ENCODE measurements at places on chromosomes 6 and 20.
A peak's percentile ranks its signal among the peaks of the same experiment; 100 is the strongest.

GRCh38 chr6:157280157-157280556 is 43.2 kb downstream of the TMEM242 start:
- no peak for DNase-seq

DNA sequence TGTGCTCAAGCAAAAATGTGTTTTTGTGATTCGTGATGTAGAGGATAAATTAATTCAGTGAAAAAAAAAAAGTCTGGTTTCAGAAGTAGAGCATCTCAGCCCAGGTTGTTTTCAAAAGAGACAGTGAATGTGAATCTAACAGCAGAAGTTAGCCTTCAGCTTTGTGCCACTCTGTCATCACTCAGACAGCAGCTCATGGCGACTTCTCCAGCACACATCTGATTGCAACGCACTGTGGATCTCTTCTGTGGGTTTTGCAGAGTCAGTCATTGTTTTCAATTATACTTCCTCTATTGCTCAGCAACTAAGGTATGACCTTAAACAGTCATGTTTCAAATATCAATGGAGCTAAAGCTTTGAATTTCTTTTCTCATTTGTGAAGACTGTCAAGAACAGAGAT is 335.5 kb upstream of the POU3F2 start:
- no peak for DNase-seq

- DNase-seq: no peak
Observed at GRCh38 chr6:7254980-7255835, 57.8 kb downstream of the SSR1 start.

DNA sequence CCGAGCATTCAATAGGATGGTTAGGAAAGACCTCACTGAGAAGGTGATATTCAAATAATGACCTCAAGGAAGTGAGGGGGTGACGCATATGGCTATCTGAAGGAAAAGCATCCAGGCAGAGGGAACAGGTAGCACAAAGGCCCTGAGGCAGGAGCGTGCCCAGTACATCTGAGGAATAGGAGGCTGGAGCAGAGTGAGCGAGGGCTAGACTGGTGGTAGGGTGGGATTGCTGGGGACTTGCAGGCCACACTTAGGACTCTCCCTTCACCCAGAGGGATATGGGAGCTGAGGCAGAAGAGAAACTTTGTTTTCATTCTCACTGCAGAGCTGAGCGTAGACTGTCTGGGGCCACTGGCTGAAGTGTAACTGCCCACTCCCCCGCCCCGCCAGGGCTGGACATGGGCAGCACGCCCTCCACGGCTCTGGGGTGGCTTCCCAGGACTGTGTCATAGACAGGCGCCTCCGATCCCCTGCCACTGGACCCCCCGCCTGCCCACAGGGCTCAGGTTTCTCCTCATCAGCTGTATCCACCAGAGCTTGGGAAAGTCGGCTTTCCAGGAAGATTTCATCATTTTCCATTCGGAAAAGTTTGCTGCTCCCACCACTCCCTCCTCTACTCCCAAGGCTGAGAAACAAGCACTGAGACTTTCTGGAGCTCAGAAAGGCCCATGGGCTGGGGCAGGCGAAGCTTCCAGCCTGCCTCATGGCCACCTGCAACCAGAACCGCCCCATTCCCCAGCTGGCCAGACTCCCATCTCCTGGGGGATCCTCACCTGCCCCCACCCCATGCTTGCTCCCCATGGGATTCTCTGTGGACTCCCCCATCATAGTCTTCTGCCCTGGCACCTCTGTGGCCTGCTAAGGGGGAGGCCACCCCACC is 142.6 kb downstream of the MRPL14 start:
- no peak for DNase-seq

GRCh38 chr6:117482240-117483003 is at the start of gene DCBLD1:
Gene DCBLD1, plus strand, starts transcription at chr6:117482674. Its CDS starts 108 bp downstream, at chr6:117482782.
- DNase-seq: peak; percentile 30

DNA sequence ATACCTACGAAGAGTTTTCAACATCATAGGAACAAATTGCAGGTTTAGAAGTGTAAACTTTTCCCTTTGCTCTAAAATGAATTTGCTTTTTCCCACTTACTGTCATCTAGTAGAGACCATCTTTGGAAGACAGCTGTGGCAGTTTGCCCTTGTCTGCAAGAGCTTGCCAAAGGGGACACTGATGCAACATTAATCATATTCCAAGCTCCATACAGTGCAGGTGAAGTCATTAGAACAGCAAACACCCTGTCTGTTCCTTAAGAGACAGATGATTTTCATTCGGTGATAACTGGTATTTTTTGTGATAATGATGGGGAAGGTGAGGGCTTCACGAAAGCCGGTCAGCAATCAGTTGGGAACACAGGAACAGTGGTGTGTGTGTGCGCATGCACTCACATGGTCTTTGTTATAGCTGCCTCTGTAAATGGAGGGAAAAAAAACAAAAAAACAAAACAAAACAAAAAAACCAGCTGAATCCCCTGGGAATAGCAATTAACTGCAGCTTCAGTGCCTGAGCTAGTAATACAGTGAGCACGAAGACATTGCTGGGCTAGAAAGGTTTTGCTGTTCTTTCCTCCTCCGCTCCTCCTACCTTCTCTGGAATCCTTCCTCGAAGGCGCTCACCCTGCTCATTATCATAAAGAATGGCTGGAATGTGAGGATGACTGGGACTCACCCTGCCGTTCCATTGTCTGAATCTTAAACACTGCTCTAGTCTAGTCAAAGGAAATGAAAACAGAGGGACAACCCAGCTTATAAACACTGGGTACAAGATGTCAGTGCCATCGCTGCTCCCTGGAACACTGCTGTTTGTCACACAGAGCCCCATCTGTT is 35.2 kb upstream of the KIF13A start:
- DNase-seq: peak; percentile 80

DNA sequence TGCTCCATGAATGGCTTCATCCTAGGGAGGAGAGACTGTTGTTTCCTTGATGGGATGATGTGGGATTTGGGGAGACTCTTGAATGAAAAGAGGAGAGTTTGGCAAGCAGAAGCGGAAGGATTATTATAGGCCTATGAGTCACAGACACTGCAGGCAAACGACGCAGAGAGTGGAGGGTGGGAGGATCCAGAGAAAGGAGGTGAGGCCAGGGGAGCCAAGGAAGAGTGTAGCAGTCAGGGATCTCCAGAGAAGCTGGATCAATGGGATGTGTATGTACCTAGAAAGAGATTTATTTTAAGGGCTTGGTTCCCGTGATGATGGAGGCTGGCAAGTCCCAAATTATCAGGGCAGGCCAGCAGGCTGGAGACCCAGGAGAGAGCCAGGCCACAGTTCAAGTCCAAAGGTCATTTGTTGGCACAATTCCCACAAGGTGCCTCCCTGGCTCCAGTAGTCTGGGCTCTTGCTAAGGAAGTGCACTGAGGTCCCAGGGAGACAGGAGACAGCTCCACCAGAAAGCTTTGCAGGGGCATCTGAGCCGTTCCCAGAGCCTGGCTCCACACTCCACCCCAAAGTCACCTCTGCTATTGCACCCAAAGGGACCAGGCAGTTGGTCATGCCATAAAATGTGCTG is 76.0 kb downstream of the ADTRP start:
- no peak for DNase-seq

DNA sequence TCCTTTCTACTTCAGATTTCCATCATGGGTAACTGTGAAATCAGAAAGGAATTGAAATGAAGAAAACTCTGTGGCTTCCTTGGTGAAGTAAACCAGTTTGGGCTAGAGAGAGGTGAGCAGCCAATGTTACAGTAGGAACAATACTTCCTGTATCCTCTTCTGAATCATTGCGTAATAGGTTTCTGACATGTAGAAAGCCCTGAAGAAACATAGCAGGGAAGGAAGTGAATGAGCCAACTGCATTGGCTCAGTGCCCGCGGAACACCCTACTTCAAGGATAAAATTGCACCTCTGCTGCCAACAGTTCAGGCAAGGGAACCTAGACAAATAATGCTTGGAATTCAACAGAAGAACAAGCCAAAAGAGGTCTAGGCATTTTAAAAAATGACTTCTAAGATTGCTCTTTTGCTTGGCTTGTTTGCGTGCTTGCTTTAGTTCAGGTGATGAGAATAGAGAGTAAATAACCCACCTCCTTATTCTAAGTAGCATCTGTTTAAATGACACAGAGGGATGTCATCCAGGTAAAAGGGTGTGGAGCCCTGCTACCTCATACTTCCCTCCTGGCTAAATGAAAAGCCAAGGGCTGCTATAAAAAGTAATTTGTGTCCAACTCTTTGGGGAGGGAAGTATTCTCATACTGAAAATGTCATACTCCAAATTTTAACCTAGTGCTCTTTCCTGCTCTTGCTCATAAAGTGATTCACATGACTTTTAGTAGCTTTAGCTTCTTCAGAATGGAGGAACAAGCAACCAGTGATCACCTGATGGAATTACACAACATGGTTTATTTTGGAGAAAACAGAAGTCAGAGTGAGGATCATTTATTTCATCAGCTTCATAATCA is 30.0 kb upstream of the AKIRIN2 start:
- no peak for DNase-seq

- DNase-seq: no peak
Observed at GRCh38 chr6:159444056-159444760, 248.8 kb downstream of the SOD2 start.

DNA sequence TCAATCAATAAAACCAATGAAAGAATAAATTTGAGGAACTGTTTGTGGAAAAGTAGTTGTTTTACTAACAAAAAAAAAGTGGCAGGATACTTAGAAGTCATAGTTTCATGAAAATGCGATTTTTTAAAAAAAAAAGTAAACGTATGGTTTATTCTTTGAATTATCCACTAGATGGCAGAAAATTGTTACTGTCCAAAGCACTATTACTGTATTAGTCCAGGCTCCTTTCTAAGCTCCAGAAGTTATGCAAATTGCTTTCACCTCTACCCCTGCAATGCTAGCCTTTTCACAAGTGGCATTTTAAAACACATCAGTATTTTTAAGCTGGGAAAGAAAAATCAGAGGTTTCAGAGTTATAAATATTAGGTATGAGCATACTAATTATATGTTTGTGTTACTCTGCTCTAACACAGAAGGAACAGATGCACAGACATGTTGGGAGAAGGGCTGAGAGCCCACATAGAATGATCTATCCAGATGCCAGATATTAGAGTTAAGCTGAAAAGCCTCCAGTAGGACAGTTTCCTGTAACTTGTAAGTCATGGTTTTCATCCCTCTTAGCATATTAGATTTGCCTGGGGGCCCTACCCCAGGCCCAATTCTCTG is 63.9 kb downstream of the FHL5 start:
- DNase-seq: no peak

DNA sequence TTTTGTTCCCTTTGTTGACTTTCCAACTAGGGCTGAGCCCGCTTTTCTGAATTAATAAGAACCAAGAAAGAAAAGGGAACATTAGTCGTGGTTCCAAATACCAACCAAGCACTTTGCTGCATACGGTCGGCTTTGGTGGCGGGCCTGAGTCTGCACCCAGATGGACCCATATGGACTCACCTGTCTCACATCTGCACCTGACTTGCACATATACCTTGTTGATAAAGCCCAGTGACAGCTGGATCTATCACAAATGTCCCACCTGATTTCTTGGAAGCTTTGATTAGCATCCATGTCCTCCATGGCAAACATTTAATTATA is 39.0 kb downstream of the TPD52L1 start:
- no peak for DNase-seq

DNA sequence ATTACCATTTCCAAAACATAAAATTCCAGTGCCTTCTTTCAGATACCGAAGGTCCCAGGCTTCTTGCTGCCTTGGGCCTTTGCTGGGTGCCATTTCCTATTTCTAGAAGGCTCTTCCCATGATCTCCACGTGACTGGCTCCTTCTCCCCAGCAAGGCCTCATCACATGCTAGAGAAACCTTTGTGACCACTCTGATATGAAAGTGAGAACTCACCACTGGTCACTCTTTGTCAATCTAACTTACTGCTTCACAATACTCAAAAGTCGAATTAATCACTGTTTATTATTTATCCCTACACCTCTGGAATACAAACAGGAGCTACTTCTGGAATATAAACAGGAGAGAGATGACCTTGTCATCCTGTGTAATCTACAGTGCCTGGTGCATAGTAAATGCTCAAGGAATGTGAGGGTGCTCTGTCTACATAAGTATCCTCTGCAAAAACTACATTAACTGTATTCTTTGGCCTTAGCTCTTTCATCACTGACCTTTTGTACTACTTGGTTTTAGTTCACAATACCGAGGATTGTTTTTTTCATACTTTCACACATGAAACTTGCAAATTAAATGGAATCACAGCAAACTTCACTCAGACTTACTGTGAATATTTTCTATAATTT is 1.6 kb downstream of the STX7 start:
- no peak for DNase-seq

Data from NT2/D1 (cell line).